ENCODE measurements at places on chromosomes 6 and 20.

GRCh38 chr6:19734519-19734918 lies 102.7 kb upstream of the ID4 start:
- no peak for DNase-seq

- no peak for DNase-seq
These were observed 120.7 kb upstream of the FOXQ1 start for GRCh38 chr6:1191141-1191630.

DNA sequence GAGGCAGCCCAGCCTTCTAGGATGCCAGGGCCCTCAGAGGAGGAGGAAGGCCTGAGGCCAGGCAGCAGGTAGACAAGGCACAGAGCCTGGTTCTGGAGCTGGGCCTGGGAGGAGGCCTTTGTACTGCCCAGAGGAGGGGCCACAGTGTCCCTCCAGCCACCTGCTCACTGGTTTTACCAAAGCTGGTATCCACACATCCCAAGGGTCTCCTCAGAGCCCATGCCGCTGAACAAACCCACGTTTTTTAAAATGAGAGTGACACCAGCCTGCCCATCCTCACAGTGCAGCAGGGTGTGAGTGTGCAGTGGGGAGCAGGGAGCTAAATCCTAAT lies 162.7 kb downstream of the LY86 start:
- DNase-seq: no peak

DNA sequence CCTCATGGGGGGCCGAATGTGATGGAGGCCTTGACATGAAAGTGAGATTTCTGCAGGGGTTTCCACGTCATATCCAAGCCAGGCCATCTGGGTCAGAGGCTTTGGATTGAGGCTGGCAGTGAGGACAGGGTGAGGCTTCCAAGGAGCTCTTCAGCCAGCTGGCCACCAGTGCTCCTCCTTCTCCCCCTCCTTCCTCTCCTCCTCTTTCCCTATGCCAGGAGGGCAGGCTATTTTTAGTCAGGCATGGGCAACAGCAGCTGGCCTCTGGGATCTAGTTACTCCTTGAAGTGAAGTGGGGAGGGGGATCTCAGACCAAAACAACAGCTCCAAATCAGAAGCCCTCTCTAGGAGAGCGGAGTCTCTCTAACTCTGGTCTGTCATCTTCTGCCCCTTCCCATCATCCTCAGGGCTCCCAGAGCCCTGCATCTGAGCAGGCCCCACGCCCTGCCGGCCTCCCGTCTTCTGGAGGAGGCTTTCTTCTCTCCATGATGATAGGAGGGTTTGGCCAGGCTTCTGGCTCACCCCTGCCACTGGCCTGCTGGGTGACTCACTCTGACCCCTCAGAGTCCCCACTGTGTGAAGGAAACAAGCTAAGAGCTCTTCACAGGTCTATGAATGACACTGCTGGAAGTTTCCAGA lies 612 bp downstream of the TNNC2 start:
- peak; percentile 60 for DNase-seq

DNA sequence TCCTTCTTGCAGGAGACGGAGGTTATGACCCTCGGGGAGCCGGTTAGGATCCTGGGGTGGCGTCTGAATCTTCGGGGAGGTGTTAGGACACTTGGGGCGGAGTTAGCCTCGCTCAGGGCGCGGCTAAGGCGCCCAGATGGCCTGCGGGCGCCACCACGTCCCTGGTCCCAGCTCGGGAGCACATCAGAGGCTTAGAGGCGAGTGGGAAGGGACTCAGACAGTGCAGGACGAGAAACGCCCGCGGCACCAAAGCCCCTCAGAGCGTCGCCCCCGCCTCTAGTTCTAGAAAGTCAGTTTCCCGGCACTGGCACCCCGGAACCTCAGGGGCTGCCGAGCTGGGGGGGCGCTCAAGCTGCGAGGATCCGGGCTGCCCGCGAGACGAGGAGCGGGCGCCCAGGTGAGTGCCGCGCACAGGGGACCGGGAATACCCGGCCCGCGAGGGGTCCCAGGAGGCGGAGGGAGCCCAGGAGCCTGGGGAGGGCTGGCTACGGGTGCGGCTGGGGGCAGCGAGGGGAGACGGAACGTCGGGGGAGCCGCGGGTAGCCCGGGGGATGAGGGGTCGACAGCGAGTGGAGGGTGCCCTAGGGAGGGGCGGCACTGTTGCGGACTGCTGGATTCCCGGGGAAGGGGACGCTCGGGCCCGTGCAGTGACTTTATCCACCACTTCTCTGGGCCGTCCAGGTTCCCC lies at the start of gene HCK:
HCK (plus strand) TSS at position 153 of the 688 bp plus-strand sequence.
- no peak for DNase-seq

DNA sequence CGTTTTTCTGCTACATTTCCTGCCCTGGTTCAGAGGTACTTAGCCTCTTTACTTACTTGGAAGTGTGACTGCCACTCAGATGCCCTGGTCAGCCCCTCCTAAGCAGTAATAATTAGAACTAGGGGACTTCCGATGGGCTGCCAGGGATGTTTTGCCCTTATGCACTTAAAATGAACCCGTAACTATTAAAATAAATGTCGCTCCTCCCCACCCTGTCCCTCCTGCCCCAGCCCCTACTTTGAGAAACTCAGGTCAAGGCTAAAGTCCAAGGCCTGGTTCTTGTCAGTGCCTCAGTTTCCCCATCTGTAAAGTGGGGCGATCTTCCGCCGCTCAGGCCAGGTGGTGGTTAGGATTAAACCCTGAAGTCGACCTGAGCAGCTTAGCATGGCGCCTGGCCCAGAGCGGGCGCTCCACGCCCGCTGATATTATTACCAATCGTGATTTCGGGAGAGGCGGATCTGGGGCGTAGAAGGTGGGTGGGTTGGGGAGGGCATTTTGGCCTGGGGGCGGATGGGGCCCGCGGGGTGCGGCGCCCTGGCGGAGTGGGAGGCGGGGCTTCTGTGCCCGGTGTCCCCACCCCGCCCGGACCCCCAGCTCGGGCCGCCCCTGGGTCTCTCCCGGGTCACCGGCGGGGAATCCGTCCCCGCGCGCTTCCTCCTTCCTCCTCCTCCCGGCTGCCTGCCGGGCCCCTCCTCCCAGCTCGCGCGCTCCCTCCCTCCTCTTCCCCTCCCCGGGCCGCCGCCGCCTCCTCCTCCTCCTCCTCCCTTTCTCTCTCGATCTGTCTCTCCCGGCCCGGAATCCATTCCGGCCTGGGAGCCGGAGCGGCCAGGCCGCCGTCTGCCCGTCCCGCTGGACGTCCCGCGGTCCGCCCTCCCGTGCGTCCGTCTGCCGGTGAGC lies at the start of gene SRC:
SRC (plus strand) TSS at position 802 of the 897 bp plus-strand sequence. CDS start 38,014 bp downstream, outside the sequence.
- DNase-seq: peak; percentile 85

DNA sequence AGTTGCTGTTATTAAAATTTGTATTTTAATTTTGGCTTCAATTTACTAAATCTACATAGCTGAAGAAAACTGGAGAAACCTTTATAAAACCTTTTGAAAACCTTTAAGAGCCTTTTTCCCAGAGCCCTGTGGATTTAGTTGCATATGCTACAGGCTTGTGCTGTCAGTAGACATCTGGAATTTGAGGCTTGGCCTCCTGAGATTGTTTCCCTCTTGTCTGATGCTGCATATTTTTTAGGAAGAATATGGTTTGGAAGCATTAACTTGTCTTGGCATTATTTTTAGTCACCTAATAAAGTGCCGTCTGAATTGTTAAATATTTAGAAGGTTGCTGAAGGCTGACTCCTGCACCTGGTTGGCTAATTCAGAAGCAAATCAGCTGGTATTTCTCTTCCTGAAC lies 369.4 kb downstream of the UTRN start:
- DNase-seq: no peak

DNA sequence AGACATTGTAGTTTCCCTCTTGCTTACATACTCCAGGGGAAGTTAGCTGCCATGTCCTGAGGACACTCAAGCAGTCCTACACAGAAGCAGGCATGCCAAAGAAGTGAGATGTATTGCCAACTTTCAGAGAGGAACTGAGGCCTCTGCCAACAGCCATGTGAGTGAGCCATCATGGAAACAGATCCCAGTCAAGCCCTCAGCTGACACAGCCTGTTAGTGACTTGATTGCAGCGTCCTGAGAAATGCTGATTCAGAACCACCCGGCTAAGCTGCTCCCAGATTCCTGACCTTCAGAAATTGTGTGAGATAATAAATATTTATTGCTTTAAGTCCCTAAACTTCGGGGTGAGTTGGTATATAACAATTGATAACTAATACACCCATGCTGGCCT lies 38.1 kb downstream of the GSTA2 start:
- no peak for DNase-seq
